ENCODE measurements at places on chromosomes 7 and 10. TPM values are rescaled to one million over a fixed set of nuclear protein-coding genes. Genes with fewer than 3 reads are reported as not detected.

SLC26A5 gene
- polyA plus RNA-seq: not detected

C10orf105 gene
- not detected for polyA plus RNA-seq

WNT8B gene
- not detected for polyA plus RNA-seq

NME8 gene
- not detected for polyA plus RNA-seq

FKBP14 gene
- 18.3 TPM for polyA plus RNA-seq

DNA sequence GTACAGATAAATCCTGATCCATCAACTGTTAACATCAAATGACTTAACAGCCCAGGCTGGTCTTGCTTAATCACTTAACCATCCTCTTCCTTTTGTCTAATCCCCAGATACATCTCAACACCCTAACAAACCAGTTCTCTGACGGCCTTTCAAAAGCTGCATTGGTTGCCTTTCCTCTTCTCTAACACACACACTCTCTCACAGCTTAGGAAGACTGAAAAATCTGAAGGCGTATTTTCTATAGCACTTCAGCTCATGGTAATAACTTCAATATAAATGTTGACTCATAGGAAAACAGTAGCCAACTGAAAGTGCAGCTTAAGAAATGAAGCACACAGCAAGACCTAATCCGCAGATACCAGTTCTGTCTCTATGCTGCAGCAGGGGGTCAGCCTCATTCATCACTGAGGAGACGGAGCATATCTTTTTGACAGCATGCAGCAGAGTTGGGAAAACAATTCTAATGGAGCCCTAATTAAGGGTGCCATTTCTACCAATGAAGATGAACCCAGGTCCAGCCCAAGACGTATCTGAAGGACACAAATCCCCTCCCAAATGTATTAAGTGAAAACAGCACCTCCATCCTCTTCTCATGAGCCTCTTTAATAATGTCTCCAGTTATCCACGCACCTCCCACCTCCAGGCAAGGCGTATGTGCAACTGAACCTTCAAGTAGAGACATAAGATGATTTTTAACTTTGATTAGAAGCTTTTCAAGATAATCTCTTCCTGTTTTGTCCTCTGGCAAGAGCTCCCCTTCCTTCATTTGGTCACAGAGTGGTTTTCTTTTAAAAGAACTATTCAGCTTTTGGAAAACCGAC, 211.7 kb upstream of the NFE2L3 start:
- no peak for DNase-seq
- peaks cover 25% of the 10 kb centered on the region for H3K4me1 ChIP-seq
- peak overlapping the region; percentile 67 for H3K4me3 ChIP-seq
- H3K27ac ChIP-seq: peak overlapping the region; percentile 68
- H3K36me3 ChIP-seq: no peaks in the 10 kb centered on the region

DNA sequence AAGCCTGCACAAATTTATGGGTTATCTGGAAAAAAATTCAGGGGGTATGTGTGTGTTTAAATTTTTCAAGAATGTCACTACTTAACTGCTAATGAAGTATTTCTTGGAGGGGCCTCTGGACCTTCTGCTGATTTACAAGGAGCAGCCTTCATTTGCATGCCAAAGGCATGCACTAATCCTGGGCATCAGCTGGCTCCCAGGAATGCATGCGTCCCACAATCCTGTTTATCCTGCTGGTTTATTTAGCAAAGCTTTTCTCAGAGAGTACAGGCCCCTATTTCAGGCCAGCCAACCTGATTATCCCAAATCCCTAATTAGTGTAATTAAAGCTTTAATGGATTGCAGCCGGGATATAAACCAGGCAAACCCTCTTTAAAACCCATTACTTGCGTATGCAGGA, 170.4 kb downstream of the TAX1BP1 start:
- H3K4me3 ChIP-seq: no peak overlapping the region
- H3K27me3 ChIP-seq: no peaks in the 10 kb centered on the region
- H3K36me3 ChIP-seq: no peaks in the 10 kb centered on the region
- no peak overlapping the region for H3K27ac ChIP-seq

DNA sequence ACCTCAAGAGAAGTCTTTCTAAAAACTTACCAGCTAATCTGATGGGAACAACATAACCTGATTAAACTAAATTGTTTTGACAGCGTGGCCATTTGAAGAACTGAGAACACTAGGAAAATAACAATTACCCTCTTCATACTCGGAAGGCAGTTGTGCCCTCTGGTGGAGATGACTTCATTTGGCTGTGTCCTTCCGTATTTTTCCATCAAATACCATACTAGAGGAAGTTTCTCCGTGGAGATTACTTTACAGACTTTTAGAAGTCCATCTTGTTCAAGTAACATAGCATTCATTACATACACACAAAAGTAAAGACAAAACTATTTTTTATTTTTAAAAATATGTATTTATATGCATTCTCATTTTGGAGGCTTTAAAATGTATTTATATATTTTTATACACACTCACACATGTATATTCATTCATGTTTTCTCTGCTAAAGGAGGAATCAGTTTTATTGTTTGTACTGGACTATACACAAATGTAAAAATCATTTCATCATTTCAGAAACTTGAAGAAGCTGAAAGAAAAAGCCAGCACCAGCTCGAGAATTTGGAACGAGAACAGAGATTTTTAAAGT, 25.2 kb downstream of the SMNDC1 start:
- H3K4me1 ChIP-seq: no peaks in the 10 kb centered on the region
- no peak overlapping the region for H3K4me3 ChIP-seq
- H3K27ac ChIP-seq: no peak overlapping the region
- H3K36me3 ChIP-seq: no peaks in the 10 kb centered on the region
- H3K27me3 ChIP-seq: no peaks in the 10 kb centered on the region

DNA sequence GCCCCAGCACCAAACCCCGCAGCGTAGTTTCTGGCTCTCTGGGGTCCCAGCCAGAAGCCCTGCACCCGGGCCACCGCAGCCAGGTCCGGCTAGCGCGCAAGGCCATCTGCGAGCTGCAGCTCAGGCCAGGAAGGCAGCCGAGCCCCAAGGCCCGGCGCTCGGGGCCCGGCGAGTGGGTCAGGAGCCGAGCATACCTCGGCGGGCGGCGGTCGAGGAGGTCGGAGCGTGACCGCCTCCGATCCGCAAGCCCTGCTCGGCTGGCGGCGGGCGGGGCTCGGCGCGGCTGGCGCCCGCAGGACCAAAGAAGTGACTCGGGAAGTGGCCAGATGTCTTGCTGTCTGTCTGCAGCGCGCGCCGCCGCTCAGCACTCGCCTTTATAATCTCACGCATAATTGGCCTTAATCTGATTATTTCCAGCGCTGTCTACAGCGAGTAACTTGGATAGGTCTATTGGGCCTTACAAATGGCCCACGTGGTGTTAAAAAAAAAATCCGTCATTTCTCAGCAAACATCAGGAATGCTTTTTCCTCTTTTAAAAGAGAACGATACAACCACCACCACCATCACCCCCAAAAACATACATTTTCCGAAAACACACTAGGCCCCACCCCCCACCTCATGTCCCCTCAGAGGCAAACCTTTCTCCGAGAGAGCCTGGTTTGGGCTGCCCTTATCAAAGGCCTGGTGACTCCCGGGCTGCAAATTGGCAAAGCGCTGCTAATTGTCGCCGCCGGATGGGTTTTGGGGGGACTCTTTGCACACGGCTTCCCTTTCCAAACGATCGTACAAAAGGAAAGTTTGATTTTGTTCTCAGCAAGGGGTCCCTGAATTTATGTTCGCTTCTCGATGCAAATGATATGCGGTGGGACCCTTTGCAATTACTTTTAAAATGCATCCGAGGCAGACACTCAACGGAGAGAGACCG, at the start of gene DRGX:
TSS of gene DRGX (minus strand) at position 349 of the 925 bp plus-strand sequence. CDS start 649 bp downstream, outside the sequence.
- no peak within 1 kb of the TSS for H3K27ac ChIP-seq
- no peak within 1 kb of the TSS for H3K4me3 ChIP-seq
- peaks cover 5% of the 10 kb centered on the region for H3K4me1 ChIP-seq

- H3K36me3 ChIP-seq: peaks cover 9% of the 10 kb centered on the region
- H3K27me3 ChIP-seq: no peaks in the 10 kb centered on the region
- no peak for DNase-seq
- H3K4me3 ChIP-seq: no peak overlapping the region
- H3K27ac ChIP-seq: no peak overlapping the region
- no peaks in the 10 kb centered on the region for H3K4me1 ChIP-seq
Observed at GRCh38 chr7:38215115-38215514, 37.1 kb downstream of the STARD3NL start.

- H3K4me1 ChIP-seq: no peaks in the 10 kb centered on the region
- no peaks in the 10 kb centered on the region for H3K36me3 ChIP-seq
- no peak for DNase-seq
- H3K27me3 ChIP-seq: no peaks in the 10 kb centered on the region
Observed at GRCh38 chr10:82643601-82644000, 768.6 kb downstream of the NRG3 start.

DNA sequence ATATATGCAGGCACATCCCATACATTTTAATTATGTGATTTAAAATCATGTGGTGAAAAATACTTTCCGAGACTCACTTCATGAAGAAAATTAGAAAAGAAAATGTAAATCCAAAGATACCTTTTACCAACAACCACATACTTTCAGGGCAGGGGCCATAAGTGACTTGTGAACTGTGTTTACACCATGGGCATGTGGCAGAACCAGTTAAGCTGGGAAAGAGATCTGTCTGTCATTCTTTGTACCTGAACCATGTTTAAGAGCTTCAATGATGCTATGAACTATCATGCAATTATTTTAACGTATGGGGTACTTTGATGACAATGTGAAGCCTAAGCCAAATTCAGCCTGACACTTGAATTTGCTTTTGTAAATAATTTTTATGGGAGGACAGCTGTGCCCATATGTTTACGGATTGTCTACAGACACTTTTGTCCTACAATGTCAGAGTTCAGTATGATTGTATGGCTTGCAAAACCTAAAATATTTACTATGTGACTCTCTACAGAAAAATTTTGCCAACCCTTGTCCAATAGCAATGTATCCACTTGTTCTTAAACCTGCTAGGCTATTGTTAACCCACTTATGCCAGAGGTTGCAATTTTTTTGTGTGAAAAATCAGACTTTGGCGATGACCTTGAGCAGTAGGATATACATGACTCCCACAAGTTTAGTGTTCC, 654.6 kb downstream of the TNS3 start:
- no peaks in the 10 kb centered on the region for H3K27me3 ChIP-seq
- H3K4me1 ChIP-seq: peaks cover 18% of the 10 kb centered on the region
- H3K4me3 ChIP-seq: no peak overlapping the region
- DNase-seq: no peak
- no peaks in the 10 kb centered on the region for H3K36me3 ChIP-seq

- no peaks in the 10 kb centered on the region for H3K36me3 ChIP-seq
- DNase-seq: no peak
- H3K27me3 ChIP-seq: no peaks in the 10 kb centered on the region
- no peak overlapping the region for H3K27ac ChIP-seq
- no peaks in the 10 kb centered on the region for H3K4me1 ChIP-seq
- H3K4me3 ChIP-seq: no peak overlapping the region
Observed at GRCh38 chr7:156236181-156236889, 404.2 kb upstream of the RNF32 start.

- H3K36me3 ChIP-seq: no peaks in the 10 kb centered on the region
Observed at GRCh38 chr10:65358565-65358964, 1567.3 kb upstream of the LRRTM3 start.

Data from keratinocyte (primary cell).